ENCODE measurements at places on chromosomes 2 and 18.

DNA sequence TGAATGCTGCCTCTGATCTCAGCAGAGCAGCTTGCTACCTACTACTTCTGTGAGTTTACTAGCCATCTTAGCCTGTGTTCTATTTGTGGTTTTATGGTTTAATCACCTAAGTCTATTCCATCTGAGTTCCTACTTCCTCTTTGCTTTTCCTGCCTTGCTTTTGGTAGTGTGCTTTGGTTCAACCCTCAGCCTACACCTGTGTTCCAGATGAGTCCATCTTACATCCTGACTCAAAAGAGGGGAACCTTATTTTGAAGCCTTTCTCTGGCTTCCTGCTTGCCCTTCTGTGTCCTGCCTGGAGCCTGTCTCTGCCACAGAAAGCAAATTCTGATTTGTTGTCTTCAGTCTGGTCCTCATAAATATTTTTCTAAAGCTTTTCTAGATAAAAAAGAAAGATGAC is 530.3 kb upstream of the MEX3C start:
- DNase-seq: no peak

DNA sequence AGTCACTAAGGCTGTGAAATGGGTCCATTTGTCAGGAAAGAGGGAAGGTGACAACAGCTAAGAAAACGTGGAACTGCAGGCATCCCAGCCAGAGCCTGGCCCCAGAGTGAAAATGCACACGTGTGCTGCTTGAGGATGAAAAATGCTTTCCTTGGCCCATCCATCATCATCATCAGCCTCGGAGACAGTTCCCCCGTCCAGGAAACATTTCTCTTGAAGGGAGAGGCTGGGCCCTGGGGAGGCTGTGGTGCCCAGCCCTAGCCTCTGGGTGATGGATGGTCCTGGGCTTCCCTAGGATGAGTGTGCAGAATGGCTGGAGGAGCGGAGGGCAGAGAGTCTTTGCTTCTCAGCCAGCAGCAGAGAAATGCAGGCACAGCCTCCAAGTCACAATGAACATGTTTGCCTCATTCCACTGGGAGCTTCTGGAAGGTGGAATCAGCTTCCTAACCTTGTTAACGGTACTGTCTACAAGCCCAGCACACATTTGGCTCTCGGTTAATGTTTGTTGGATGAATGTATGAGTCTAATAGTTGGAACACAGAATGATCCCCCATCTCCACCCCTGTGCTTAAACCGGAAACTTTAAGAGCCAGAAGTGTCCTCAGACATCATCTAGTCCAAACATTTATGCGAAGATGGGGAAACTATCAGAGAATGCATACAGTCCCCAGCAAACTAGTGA is 164.0 kb downstream of the RDH14 start:
- DNase-seq: no peak

DNA sequence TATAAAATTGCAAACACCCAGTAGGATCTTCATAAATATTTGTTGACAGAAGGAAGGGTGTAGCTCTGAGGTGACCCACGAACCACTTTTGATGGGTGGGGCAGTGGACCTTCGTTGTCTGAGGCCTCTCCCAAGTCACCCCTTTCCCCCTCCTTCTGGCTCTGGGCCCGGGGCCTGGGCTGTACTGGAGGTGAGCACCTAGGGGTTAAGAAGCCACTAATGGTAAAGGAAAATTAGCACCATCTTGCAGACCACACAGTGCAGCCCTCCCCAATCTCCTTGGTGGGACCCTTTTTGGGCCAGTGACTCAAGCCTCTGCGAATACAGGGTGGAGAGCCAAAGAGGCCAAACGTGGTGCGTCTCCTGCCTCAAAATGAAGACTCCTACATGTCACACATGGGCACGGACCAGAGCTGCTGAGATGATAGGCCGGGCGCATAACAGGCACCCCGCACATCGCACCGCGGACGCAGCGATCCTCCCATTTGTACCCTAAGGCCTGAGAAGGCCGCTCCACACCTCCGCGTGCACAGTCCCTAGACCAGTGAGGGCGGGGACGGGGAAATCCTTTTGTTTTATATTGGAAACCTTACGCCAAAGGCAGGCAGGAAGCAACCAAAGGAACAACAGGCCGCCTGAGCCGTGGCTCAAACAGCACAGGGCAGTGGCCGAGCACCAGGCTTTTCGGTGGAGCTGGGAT is 31.9 kb upstream of the ATP6V1B1 start:
- DNase-seq: no peak

GRCh38 chr2:45908316-45909170 is 257.1 kb downstream of the PRKCE start:
- DNase-seq: no peak

Measured in GM04504 (cell line).